Smooth muscle cell of the umbilical artery (primary cell): ENCODE measurements at places on chromosomes 13 and 19. TPM values are rescaled to one million over a fixed set of nuclear protein-coding genes. Genes with fewer than 3 reads are reported as not detected.

MUC16 gene
- total RNA-seq, result not detected in 2 replicates

ZIM2 gene
- total RNA-seq, result not detected in 2 replicates

FAM83E gene
- total RNA-seq, result 0.30 and 0.88 TPM in 2 replicates

PSG7 gene
- not detected in 2 replicates for total RNA-seq

ANKLE1 gene
- 0.51 and 0.59 TPM in 2 replicates for total RNA-seq

PTPRH gene
- 4.2 and 5.0 TPM in 2 replicates for total RNA-seq

CGB8 gene
- not detected in 2 replicates for total RNA-seq

CD22 gene
- 0.55 TPM in 1 of 2 replicates, not detected in the other for total RNA-seq

LHFPL6 gene
- total RNA-seq, result 39.7 and 52.9 TPM in 2 replicates

GJB2 gene
- total RNA-seq, result under 0.01 and 0.28 TPM in 2 replicates

KBTBD6 gene
- total RNA-seq, result 8.7 and 8.9 TPM in 2 replicates

PPP1R37 gene
- total RNA-seq, result 25.8 and 26.7 TPM in 2 replicates

KLF5 gene
- 0.59 and 1.1 TPM in 2 replicates for total RNA-seq

WTIP gene
- total RNA-seq, result 42.5 and 46.4 TPM in 2 replicates

BRME1 gene
- under 0.01 and 0.37 TPM in 2 replicates for total RNA-seq

PINLYP gene
- total RNA-seq, result 0.30 and 0.69 TPM in 2 replicates

SLC44A2 gene
- total RNA-seq, result 42.5 and 59.3 TPM in 2 replicates

FRY gene
- total RNA-seq, result 22.3 and 32.3 TPM in 2 replicates
